ENCODE measurements at places on chromosomes 16 and 17. TPM values are rescaled to one million over a fixed set of nuclear protein-coding genes. Genes with fewer than 3 reads are reported as not detected.

GRCh38 chr17:76578376-76578775 is 7.3 kb downstream of the ST6GALNAC2 start:
- no peak for DNase-seq

The KRTAP9-8 gene
- total RNA-seq = not detected

DNA sequence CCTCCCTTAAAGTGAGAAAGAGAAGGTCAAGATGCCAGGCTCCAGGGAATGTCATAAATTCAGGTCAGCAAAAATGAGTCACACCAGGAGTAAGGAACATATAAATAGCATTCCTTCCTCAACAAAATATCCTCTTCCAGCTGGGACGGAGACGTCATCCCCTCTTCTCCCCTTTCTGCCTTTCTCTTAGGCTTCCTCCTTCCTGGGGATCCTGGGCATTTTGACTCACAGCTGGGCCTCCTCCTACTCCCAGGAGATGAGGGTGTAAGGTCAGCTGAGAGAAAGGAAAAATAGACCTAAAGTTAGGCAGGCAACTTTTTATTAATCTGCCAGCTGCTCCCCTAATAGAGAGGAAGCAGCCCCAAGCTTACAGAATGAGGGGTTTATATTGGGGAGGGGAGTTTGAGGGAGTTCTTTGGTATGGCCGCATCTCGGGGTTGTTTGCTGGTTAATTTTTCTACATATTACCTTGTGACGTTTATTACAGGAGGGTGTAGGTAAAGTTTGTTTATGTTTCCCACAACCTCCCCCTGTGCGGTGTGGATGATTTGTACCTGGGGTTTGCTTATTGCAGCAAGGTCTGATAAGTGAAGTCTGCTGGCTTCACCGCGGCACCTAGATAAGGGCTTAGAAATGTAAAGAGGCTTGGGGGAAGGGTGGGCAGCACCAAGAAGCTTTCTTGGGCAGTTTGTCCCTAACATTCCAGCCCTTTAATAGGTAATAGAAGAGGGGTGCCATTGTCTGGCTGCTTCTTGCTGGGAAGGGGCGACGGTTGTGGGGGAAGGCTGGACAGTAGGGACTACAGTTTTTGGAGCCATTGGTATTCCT is 7.1 kb upstream of the ZNF747 start:
- no peak for DNase-seq

- no peak for DNase-seq
Observed at GRCh38 chr16:79725051-79725450, 124.5 kb upstream of the MAF start.

The SBK1 gene
- 1.3 TPM for total RNA-seq

GRCh38 chr16:11734025-11734652 is 8.5 kb downstream of the TXNDC11 start:
- no peak for DNase-seq

GRCh38 chr17:60827943-60828342 is 150.3 kb downstream of the BCAS3 start:
- no peak for DNase-seq

The ARHGAP44 gene
- total RNA-seq = 11.6 TPM

DNA sequence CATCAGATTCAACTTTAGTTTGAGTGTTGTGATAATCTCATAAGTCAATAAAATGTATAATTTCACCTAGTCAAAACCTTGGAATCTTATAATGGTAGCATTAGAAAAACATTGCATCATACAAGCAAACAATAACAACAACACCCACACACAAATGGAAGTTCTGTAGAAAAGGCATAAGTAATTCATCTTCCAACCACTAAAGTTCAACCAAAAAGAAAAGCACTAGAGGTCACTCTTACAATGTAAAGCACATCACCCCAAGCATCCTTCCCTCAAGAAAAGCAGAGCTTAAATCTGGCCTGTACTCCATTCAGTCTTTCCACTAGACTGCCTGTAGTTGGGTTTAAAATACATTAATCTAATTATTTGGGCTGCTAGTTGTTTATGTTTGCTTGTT is 1.8 kb downstream of the CNTNAP4 start:
- no peak for DNase-seq

DNA sequence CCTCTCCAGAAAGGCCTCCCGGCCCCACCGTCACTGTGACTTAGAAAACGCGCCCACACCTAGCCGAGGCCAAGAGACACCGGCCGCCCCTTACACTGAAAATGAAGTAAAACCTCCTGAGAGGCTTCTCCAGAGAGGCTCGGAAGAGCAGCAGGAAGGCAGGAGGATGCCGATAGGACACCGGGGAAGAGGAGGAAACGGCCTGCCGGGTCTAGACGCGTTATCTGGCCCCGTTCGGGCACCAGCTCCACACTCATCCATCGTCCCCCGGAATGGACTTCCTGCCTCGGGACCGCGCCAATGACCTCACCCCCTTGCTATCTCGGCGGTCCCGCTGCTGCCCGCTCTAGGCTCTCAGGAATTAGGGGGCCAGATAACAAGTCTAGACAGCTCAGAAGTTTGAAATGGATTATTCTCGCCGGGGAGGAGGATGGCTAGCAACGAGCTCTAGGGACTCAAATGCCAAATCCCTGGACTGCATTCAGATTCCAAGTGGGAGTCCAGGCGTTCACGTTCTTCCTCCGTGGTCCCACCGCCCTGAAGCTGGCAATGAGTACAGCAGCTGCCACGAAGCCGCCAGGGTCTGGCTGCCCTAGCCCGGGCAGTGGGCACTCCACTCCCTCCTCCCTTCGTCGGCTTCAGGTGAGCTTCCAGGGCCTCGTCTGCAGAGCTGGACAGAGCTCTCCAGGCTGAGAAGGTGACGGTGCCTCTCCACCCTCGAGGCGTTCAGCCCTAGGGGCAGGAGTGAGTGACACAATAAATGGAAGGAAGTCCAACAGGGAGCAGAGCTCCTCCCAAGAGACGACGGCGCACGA is 350.9 kb downstream of the FOXL1 start:
- DNase-seq = no peak

DNA sequence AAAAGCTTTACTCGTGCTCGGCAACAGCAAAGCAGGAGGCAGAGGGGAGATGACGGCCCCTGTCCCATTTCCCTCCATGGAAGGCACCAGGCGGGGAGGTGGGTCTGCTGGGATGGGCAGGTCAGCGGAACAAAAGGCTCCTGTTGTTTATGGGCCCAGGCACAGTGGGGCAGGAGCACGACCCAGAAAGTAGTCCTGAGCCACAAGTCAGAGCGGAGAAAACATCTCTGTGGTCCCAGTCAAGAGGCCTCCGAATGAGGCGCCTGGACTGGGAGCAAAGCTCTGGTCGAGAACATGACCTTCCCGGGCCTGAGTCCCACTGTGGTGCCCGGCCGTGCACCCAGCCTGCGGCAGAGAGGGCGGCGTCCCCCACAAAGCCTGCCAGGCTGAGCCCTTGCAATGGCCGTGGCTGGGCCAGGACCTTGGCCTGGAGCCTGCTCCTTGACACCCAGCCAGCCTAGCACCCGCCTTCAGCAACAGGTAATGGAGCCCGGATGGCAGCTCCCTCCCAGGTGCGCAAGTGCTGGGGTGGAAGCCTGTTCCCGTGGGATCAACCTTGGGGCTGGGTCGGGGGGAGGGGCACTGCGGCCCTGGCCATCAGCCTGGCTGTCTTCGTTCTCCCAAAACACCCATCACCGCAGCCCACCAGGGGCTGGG is 3.6 kb downstream of the RFNG start:
- DNase-seq = no peak

DNA sequence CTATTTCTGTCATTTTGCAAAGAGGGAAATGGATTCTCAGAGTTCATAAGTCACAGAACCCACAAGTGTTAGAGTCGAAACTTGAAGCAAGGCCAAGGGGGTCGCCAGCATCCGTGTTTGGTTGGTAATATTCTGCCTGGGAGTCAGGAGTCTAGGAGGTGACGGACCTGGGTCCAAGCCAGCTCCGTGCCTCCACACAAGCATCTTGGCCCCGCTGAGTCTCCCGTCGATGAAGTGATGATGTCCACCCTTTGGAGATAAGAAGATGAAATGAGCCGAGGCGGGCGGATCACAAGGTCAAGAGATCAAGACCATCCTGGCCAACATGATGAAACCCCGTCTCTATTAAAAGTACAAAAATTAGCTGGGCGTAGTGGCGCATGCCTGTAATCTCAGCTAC is 53.2 kb upstream of the TNRC6C start:
- DNase-seq = no peak

DNA sequence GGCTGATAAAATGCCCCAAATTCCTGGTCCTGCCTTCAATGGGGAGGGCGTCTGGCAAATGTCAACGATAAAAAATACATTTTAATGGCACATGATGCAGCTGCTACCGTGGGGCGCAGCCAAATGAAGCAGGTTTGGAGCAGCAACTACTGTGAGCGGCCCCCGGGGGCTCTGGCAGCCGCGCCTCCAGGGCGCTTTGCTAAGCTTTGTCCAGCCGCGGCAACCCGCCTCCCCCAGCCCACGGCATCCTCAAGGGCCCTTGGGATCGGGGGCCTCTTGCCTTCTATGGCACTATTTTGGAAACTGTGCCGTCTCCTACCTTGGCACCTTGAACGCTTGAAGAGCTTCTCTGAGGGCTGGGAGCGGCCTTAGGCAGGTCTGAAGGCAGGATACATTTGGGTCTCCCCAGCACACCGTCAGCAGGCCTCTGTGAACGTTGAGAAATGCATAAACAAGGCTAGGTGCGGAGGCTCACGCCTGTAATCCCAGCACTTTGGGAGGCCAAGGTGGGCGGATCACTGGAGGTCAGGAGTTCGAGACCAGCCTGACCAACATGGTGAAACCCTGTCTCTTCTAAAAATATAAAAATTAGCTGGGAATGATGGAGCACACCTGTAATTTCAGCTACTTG is 25.1 kb downstream of the TBX4 start:
- no peak for DNase-seq

The HSD17B1 gene
- 3.3 TPM for total RNA-seq

- DNase-seq = peak; percentile 77
Observed at GRCh38 chr16:4319454-4320421, 3.9 kb downstream of the GLIS2 start.

- peak; percentile 86 for DNase-seq
Observed at GRCh38 chr17:16584273-16584995, 15.4 kb upstream of the ZNF287 start.

DNA sequence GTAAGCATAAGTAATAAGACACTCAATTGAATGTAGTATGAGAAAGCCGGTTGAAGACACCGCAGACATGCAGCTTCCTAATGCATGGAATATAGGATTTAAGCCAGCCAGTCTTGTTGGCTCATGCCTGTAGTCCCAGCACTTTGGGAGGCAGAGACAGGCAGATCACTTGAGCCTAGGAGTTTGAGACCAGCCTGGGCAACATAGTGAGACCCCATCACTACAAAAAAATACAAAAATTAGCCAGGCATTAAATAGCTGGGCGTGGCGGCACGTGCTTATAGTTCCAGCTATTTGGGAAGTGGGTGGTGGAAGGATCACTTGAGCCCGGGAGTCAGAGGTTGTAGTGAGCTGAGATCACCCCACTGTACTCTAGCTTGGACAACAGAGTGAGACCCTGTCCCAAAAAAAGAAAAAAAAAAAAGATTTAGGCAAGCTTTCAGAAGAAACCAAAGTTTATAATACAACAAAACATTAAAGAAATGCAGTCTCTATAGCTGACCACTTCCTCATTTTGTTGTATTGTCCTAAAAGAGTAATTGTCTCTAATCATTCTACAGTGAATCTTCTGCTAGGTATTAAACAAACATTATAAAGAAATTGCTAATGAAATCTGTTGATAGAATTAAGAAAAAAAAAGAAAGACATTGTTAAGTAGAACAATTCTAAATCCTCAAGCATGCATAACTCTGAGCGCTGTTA is 68.6 kb upstream of the KIFC3 start:
- DNase-seq = no peak

DNA sequence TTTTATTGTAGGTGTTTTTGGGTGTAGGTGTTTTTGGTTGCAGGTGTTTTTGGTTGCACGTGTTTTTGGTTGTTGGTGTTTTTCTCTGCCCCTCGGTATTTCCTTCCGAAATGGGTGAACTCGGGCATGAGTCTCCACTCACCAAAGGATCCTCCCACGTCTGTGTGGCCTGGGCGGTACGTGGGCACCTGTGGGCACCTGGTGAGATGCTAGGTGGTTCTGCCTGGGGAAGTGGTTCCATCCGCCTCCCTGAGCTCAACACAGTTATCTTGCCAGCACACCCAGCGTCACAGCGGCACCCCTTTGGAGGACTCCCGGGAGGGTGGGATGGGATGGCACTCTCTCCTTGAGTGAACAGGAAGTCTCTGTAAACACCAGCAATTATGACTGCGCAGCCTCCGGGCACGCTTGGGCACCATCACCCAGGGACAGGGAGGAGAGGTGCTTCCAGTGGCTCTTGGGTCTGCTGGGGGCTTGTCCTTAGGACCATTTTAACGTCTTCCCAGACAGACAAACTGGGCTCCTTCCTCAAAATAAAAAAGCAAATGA is 29.8 kb downstream of the COX4I1 start:
- DNase-seq = peak; percentile 70

DNA sequence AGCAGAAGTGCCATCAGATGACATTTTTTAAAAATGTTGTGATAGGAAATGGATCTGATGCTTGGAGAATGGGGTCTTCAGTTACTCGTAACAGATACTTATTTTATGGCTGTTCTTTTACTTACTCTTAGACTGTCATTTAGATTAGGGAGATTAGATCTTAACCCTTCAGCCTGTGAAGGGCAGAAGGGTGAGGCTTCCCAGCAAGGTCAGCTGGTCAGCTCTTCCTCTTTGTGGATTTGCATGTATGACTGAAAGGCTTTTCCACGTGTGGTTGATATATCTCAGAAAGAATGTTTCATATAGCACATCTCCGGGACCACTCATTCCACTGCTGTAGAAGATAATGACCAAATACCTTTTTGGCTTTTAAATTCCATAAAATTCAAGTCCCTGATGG is 27.4 kb downstream of the GRB7 start:
- no peak for DNase-seq

DNA sequence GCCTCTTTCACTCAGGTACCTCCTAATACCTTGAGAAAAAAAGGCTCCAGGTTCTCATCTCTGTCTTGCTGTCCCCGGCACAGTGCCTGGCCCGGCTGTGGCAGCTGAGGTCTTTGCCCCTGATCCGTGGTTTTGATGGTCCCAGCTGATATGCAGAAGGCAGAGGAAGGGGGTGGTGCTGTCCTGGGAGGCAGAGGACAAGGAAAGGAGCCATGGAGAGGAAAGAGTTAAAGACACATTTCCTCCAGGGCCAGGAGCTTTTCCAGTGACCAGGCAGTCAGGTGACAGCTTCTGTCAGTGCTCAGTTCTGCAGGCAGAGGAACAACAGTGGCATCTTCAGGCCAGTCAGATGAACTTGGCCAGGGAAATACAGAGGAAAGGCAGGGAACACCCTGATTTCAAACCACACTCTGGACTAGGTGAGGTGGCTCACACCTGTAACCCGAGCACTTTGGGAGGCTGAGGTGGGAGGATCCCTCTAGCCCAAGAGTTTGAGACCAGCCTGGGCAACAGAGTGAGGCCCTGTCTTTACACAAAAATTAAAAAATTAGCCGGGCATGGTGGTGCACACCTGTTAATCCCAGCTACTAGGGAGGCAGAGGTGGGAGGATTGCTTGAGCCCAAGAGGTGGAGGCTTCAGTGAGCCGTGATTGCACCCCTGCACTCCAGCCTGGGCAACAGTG is 3.3 kb upstream of the COG1 start:
- no peak for DNase-seq

The KCNJ18 gene
- not detected for total RNA-seq

The SOX9 gene
- total RNA-seq = not detected

- DNase-seq = no peak
Observed at GRCh38 chr16:78884204-78884603, 716.3 kb downstream of the MAF start.

The CHMP6 gene
- 46.2 TPM for total RNA-seq

Measured in B cell (primary cell).